ENCODE measurements at places on chromosomes 1 and 21.
A peak's percentile ranks its signal among the peaks of the same experiment; 100 is the strongest.

- no peak for DNase-seq
These were observed 45.6 kb downstream of the KCNK1 start for GRCh38 chr1:233659495-233659894.

DNA sequence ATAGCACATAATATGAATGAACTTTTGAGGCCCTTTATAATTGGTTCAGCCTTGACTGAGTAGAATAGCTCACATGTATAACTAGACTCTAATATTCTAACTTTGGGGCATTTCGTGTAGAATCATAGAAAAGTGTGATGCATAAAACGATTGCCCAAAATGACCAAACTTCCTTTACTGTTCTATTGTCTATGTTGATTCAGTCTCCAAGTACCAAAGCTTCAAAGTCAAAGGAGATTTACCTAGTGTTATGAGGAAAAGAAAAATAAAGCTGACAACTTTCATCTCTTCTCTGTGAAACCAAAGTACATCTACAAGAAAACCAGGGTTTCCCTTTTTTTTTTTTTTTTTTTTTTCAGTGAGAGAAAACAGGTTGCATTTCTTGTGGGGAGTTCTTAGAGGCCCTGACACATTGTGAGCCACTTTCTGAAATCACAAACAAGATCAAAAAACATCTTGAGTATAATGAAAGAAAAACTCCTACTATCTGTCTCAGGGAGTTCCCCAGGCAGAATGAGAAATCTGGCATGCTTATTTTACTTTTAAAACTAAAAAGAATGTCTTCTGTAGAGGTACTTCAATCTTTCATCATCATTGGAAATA lies 183.4 kb downstream of the TNFSF18 start:
- DNase-seq, result peak; percentile 22

DNA sequence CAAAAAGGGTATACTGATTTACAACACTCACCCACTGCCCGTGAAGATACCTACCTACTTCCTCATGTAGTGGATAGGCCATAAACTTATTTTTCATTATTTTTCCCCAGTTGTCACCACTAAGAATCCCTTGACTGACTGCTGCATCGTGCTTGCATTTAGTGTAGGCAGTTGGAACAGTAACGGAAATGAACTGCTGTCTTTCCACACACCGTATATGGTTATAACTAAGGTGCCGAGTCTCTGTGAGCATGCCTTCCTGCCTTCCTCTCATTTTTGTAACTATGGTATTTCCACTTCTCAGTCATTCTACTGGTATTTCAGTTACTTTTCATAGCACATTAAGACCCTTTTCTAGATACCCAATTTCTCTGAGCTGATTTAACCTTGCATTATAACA lies 36.4 kb downstream of the SLC35F3 start:
- no peak for DNase-seq

GRCh38 chr1:20413776-20414140 lies 72.3 kb downstream of the CAMK2N1 start:
- DNase-seq, result no peak

DNA sequence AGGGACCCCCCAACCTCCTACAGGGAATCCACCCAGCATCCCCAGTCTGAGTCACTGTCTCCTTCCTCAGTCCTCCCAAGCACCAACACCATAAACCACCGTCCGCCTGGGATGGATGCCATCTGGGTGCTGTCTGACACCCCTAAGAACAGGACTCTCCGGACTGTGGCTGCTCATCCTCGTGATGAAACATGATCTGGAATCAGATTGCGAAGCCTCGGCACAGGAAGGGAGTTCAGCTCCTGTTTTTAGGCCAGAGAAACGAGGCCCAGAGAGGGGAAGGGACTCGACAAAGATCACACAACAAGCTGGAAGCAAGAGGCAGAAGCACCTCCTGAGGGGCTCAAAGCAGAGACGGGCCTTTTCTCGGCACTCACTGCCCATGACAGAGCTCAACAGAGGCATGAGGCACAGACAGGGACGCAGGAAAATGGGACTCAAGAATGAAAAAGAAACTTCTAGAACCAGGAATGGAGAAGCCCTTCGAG lies 8.4 kb downstream of the KCNN3 start:
- DNase-seq, result no peak

DNA sequence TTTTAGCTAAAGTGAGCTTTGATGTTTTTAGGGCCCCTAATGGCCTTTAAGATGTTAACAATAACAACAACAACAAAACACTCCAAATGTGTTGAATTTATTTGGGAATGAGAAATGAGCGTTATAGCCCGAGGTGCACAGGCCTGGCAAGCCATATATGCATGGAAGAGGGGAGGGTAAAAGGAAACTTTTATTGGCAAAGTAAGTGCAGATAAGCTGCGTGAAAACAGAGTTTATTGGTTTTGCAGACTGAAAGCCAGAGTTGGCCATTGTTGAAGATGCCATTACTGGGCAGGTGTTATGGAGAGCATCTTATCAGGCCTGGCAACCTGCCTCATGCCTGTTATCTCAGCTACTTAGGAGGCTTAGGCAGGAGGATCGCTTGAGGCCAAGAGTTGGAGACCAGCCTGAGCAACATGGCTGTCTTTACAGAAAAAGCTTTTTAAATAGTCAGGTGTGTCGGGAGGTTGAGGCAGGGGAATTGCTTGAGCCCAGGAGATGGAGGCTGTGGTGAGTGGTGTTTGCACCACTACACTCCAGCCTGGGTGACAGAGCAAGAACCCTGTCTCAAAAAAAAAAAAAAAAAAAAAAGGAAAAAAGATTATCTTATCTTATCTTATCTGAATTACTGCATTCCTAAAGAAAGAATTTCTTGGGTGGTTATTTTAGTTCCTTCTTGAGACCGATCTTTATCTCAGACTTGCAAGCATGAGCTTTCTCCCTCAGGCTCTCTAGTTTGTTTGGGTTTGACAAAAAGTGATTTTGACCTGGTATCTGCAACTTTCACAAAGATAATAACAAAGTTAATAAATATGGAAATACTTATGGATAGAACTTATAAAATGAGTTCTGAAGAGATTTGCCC lies 1.7 kb downstream of the PATJ start:
- DNase-seq, result no peak

DNA sequence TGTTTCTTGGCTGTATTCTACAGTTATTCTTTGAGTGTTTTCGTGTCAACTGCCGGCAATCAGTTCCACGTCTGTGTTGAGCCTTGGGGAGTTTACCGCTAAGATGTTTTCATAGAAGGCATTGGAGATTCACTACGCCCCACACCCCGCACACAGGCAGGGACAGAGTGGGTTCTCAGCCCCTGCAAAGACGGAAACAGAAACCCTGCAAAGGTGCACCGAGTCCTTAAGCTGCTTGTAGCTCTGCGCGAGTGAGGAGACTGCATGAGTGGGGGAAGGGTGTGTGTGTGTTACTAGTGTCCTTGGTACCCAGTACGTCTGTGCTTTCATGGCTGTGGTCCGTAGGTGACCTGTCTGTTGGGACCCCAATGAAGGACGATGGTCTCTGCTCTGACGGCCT lies 1.9 kb downstream of the LHX4 start:
- DNase-seq, result no peak

GRCh38 chr21:33844104-33844889 lies 71.3 kb downstream of the ATP5PO start:
- DNase-seq, result no peak

GRCh38 chr1:181630398-181630797 lies 147.1 kb downstream of the CACNA1E start:
- no peak for DNase-seq

- peak; percentile 47 for DNase-seq
These were observed 33.5 kb upstream of the C1orf53 start for GRCh38 chr1:197868751-197869489.

Measured in stimulated activated CD4-positive, alpha-beta T cell treated with anti-CD3 and anti-CD28 coated beads, Interleukin-4, amount 100 ng/mL, for 24 hours (primary cell).